ENCODE measurements at places on chromosomes 2 and 18.

- no peak for DNase-seq
Measured at GRCh38 chr18:45639408-45639807, 24.1 kb downstream of the SLC14A2 start.

- DNase-seq, result no peak
Measured at GRCh38 chr2:159381574-159381973, 95.1 kb upstream of the WDSUB1 start.

- DNase-seq, result no peak
Measured at GRCh38 chr2:179655627-179656026, 205.8 kb downstream of the ZNF385B start.

GRCh38 chr2:33321876-33322483 is 154.5 kb upstream of the RASGRP3 start:
- no peak for DNase-seq

DNA sequence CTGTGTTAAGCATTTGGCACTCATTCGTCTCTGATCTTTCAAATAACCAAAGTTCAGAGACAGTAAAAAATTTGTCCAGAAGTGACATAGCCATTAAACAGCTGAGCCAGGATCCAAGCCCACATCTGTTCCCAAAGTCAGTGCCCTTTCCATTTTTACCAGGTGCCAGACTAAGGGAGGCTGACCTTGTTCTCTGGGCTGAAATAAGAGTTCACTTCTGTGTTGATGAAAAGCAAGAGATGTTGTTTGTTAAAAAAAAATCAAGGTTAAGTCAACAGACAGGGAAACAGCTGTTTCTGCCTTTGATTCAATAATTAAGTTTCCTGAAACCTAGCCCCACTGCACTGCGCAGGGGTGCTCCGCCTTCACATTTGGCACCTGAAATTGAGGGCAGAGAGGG is 117.1 kb downstream of the PRKRA start:
- DNase-seq, result no peak

DNA sequence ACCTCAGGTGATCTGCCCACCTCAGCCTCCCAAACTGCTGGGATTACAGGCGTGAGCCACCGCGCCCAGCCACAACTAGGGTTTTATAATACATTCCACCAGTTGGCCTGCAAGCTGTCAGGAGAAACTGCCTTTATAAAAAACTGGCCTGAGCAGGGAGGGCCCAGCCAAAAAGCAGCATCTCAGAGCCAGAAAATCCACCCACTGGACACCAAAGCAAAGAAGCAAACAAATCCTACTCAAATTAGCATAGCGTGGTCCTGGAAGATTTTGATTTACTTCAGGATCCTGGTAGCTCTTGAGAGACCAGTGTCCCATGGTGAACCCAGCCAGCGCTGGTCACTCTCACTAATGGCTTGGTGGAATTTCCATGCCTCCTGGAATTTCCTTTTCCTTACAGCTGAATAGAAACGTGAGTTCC is 60.0 kb upstream of the PXDN start:
- no peak for DNase-seq

DNA sequence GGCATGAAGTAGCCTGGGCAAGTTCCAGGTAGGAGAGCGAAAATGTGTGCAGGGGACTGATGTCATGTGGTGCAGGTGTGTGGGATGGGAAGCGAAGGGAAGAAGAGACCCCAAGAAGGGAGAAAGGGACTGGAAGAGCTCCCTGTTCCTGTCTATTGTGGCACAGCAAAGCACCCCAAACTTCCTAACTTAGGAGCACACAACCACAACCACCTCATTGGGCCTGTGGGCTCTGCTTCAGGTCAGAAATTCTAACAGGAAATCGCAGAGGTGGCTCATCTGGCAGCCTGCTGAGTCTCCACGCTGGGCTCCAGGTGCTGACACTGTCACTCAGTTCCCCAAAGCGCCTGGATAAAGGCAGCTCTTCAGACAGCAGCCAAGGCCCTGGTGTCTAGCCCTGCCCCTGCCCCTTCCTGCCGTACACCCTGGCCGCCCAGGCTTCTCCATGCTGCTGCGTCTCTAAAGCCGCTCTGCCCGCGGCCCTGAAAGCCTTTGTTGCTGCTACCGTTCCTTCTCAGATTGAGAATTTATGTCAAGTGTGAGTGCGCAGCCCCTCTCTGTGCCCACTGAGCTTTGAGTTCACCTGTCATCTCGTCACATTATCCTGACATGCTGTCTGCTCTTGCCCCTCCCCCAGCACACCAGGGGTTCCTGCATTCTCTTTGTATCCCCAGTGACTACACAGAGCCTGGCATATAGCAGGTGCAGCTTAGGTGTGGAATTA is 140.2 kb upstream of the BCL2L11 start:
- no peak for DNase-seq

DNA sequence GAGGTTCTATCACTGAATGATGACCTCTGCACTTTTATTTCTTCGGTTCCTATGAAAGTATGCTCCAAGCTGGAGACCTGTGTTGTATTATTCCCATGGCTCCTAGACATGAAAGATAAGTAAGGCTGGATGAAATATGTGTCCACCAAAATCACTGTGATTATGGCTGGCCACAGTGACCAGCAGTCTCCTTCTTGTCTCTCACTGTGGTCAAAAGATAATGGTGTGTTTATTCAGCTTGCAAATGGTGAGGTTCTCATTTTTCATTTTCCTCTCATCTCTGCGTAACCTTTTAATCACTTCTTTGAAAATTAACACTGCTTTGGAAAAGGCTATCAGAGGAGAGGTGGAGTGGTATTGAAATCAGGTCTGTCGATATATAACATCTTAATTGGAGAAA is 107.8 kb upstream of the DAPL1 start:
- no peak for DNase-seq

GRCh38 chr18:703213-703967 is 9.0 kb downstream of the ENOSF1 start:
- DNase-seq, result no peak

DNA sequence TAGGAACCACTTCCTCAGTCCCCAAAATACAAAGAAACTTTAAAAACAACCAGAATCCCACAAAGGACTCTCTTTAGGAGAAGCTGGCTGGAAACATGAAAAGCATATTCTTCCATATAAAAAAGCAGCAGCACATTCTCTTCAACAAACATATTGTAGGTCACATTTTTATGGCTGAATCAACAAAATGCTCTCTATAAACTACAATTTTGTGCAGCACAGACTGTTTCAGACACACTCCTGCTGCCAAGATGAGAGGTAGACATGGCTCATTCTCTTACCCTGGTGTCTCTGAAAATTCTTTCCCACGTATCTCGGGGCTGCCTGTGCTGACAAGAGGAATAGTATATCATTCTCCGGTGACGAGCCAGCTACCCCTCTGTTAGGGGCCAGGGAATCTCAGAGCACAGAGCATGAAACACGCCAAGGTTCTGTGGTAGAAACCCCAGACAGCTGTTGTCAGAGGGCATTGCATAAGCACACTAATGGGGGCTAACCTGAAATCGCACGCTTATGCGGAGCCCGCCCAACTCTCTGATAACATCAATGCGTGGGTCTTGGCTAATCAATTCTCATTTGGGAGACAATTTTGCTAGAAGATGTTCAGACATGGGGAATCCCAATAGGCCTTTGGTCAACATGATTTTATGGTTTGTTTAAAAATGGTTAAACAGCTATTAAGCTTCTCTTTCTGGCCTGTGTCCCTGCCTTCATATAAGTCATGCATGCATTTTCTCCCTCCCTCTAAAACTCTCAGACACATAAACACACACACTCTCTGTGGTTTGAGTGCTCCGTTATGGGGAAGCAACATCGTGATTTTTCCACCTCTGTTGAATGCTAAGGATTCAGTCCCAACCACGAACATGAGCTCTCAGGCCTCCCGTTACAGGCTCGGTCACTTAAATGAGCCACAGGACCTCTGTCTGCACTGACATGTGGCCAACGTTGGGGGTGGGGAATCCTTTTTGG is 177.5 kb downstream of the INO80D start:
- no peak for DNase-seq

- no peak for DNase-seq
Measured at GRCh38 chr2:224440988-224441387, 39.1 kb upstream of the FAM124B start.

- no peak for DNase-seq
Measured at GRCh38 chr2:186017278-186017677, 278.7 kb downstream of the FSIP2 start.

DNA sequence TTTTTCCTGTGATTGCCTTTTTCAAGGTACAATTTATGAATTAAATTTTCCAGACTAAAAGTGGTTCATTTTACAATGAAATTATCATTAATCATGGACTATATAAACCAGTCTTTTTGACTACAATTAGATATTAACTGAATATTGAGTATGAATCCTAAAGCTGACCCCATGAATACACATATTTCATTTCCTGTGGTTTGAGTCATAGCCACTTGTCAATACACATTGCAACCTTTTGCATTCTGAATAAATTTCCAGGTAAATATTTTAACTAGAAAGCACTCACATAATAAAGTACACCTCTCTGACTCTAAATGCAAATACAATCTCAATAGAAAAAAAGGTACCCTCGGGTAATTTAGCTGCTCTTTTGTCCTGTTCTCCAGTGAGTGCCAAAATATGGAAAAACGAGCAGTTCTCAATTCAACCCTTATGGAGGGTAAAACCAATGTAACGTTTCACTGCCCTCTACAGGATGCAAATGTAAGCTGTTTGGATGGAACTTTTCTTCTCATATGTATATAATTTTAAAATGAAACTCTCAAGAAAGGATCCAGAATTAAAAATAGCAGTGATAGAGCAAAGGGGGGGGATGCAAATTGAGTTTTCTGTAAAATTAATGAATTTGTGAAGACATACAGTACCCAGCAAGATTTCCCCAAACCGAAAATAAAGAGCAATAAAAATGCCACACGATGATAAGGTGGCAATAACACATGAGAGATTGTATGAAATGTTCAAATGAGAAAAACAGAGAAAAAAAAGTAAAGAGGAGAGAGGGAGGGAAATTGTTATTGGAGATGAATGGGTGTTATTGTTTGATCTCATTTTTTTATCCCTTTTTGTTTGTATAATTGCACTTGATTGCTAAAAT is 1795.7 kb upstream of the PIK3C3 start:
- no peak for DNase-seq

- DNase-seq, result no peak
Measured at GRCh38 chr18:49276680-49277079, 183.8 kb downstream of the DYM start.

DNA sequence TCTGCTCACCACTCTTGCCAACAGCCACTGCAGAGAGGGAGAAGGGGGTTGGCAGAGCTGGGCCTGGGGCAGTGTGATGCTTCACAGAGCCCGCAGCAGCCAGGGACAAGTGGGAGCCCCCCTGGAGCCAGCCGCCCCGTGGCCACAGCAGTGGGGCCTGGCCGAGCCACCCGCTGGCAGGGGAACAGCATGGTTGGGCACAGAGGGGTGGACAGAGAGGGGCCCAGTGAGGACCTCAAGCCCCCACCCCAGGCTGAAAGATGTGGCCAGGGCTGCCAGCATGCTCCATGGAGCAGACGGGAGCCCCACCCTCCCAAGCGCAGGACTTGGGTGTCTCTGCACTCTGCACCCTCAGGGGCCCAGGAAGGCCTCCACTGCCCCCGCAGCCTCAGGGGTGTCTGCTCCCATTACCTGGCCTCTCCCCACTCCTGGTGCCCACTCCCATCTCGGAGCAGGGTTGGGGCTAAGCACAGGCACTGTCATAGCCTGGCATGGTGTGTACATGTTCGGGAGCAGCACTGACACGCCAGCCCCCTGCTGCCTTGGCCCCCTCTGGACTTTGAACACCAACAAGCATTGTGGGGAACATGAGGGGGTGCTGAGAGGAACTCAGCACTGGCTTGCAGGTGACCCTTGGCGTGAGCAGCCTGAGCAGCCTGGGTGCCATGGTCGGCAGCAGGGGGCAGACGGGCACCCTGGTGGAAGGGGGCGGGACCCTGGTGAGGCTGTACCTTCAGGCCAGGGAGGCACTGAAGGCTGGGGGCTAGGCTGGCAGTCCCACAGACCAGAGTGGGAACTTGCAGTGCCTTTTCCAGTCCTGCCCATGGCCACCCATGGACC is 279.6 kb upstream of the CYP26B1 start:
- DNase-seq, result no peak

GRCh38 chr2:227179988-227180685 is 15.7 kb downstream of the COL4A3 start:
- DNase-seq, result no peak

- DNase-seq, result peak; percentile 31
Measured at GRCh38 chr2:227482638-227483340, 10.8 kb downstream of the AGFG1 start.

GRCh38 chr18:74806700-74807416 is 209.2 kb downstream of the ZNF407 start:
- DNase-seq, result no peak

- DNase-seq, result no peak
Measured at GRCh38 chr18:56712761-56713160, 61.6 kb downstream of the WDR7 start.

DNA sequence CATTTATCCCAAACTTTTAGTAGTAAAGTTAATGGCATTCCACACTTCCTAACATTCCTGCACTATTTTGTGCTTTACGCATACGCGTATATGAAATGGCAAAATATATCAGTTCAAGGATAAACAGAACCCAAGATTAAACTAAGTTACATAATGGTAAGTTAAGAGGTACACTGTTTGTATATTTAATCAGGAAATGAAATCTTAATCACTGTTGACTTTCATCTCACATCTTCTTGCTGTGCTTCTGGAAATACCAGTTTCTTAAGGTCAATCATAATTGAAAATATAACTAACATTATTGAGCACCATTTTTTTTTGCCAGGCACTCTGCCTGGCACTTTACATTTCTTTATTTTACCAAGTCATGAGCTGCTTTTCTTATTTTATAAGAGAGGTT is 565.2 kb downstream of the LRP1B start:
- no peak for DNase-seq

GRCh38 chr18:75592527-75592926 is 165.0 kb upstream of the SMIM21 start:
- DNase-seq, result no peak

Measured in CD4-positive, alpha-beta T cell treated with Interleukin-4 for 4 hours (primary cell).